ENCODE measurements at places on chromosomes 3 and 15.

DNA sequence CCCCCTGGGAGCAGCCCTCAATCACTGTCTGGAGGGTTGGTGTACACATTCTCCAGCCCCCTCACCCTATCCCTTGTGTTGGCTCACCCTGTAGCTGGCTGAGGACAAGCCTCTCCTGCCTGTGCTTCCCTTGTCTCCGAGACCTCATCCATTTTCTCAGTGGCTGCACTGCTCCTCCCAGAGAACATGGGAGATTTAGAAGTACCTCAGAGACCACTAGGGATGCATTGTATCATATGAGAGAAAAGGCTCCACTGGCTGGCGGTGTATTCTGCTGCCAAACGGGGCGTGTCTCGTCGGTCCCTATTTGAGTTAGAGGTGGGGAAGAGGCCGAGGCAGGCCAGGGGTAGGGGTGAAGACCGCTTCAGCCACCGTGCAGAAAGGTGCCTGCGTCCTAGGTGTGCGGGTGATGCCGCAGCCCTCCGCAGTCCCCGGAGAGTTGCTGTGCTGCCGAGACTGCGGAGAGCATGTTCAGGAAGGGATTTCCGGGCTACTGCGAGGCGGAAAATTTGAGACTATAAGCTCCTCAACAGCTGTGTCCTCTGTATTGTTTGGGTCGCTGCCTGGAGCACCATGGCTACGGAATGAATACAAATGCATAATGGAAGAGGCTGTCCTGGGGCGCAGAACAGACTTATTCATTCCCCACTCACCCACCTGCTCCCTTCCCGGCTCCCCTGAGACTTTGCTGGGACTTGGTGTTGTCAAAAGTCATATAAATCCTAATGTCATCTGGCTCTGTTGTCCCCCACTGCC lies 43.8 kb downstream of the SPSB4 start:
- no peak for DNase-seq

DNA sequence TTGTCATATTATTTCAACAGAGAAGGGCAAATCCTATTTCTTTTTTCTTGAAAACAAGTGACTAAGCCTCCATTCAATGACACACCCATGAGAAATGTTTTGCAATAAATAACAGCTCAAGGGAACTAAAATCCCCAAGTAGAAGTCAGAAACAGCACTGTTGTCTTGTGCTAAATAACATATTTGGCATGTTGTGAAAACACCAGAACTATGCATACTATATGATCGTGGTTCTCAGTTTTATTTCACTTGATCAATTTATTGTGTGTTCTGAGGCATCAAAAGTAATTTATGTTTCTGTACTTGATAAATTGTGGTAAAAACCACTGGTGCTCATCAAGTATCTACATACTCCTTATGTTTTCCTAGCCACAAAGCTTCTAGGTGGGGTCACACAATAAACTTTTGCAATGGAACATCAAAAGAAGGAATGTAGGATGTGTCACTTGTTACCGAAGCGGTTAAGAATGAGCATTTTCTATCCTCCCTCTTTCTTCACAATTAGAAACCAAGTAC lies 691.7 kb upstream of the CBLB start:
- DNase-seq, result no peak

DNA sequence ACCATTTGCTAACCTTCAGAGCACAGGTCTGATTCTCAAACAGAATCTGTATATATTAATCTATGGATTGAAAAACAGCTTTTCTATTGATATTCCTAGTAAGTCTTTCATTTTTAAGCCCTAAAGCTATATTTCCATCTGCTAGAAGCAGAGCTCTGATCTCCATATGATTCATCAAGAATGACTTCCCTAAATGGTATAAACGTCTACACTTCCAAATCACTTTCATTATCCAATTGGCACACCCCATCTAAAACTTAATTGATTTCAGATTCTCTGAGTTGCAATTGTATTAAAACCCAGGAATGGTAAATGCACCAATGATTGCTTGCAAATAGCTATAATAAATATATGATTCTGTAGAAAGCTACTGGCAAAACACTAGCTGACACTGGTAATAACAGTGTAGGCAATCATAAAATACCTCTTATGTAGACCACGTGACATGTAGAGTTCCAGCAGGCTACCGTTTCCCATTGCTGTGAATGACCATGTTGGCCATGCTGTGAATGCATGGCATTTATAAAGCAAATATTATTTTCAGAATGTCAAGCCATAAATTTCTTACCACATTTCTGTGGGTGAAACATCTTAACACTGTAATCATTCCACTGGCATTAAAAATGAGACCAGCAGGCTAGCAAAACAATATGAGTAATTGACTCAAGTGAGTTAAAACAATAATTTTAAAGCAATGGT lies 226.0 kb downstream of the ZMAT3 start:
- DNase-seq, result no peak

- no peak for DNase-seq
These were observed 110.5 kb downstream of the AKAP13 start for GRCh38 chr15:85490856-85491255.

DNA sequence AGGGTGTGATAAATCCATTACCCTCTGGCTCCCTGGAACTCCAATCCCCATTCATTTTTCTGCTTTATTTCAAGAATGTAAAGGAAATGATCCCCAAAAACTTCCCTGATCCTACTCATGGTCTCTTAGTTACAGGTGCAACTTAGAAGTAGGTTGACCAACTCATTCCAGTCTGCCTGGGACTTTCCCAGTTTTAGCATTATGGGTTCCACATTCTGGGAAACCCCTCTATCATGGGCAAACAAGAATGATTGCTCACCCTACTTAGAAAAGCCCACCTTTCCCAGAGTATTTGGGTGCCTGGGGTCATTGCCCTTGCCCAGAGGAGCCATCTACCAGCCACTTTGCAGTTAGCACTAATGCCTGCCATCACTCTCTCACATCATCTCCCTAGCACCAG lies 15.6 kb downstream of the CLDN18 start:
- DNase-seq, result no peak

GRCh38 chr3:34260271-34261000 lies 462.0 kb downstream of the PDCD6IP start:
- no peak for DNase-seq

DNA sequence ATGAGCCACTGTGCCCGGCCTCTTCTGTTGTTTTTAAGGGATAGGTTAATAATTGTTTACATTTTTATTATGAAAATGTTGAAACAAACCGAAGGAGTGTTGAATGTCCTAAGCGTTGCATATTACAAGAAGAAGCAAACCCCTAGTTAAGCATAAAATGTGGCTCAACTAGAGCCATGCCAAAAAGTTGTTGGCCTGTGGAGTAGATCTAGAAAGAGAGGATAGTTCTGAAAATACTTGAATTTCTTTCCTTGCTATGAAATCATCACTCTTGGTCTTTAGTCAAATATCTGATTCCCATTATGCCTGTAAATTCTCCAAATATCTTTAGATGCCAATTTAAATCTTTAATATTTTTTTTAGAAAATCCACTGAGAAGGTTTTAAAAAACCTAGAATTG lies 12.8 kb downstream of the RBP2 start:
- DNase-seq, result no peak

GRCh38 chr3:4763604-4764247 lies 215.5 kb upstream of the BHLHE40 start:
- no peak for DNase-seq

GRCh38 chr3:190552969-190553759 lies 39.3 kb downstream of the IL1RAP start:
- no peak for DNase-seq
